ENCODE measurements at places on chromosomes 4 and X. TPM values are rescaled to one million over a fixed set of nuclear protein-coding genes. Genes with fewer than 3 reads are reported as not detected.

- no peaks in the 10 kb centered on the region for H3K27me3 ChIP-seq
- DNase-seq, result no peak
- no peak overlapping the region for H3K27ac ChIP-seq
These were observed 465.5 kb upstream of the HS3ST1 start for GRCh38 chr4:11894221-11894620.

DNA sequence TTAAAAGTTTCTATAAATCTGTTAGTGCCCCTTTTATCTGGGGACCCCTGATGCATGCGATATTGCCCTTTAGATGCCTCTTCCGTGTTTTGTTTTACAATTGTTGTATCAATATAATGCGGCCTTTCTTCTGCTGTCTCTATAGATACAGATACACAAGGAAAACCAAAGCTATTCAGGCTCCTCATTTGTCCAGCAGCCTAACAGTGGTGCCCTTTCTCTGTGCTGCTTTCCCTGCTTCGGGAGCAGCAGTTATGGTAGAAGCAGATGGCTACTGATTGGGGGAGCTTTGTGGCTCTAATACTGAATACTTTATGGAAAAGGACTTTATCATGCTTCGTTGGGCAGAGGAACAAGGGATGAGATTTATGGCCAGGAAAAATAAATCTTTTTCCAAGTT lies 10.6 kb upstream of the PRDM8 start:
- peaks cover 34% of the 10 kb centered on the region for H3K4me1 ChIP-seq
- no peak overlapping the region for H3K4me3 ChIP-seq
- H3K27ac ChIP-seq, result peak overlapping the region; percentile 96
- DNase-seq, result no peak

DNA sequence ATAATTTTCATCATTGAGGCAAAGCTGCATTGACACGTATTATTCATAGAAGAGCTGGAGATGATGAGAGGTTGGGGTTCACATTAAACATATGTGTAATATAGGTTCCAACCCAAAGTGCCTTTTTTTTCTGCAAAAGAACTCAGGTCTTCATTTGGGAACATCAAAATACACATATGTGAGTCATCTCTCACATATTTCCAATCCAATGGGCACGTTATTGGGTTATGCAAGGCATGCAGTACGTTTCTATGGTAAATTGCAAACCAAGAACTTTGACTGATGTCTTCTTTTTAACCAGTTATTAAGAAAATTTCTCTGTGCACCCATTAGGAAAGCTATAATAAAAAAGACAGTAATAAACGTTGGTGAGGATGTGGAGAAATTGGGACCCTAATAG lies 150.3 kb upstream of the FAM9B start:
- H3K27me3 ChIP-seq, result peaks cover 7% of the 10 kb centered on the region
- no peaks in the 10 kb centered on the region for H3K4me1 ChIP-seq
- no peak overlapping the region for H3K27ac ChIP-seq
- no peak for DNase-seq
- no peaks in the 10 kb centered on the region for H3K36me3 ChIP-seq

GRCh38 chrX:2520539-2520938 lies 19.8 kb upstream of the DHRSX start:
- H3K27me3 ChIP-seq, result no peaks in the 10 kb centered on the region
- H3K36me3 ChIP-seq, result no peaks in the 10 kb centered on the region
- H3K4me1 ChIP-seq, result peaks cover 2% of the 10 kb centered on the region
- no peak overlapping the region for H3K4me3 ChIP-seq
- no peak overlapping the region for H3K27ac ChIP-seq

GRCh38 chr4:107216379-107216778 lies 180.3 kb upstream of the DKK2 start:
- peaks cover 6% of the 10 kb centered on the region for H3K27me3 ChIP-seq
- DNase-seq, result no peak
- H3K36me3 ChIP-seq, result no peaks in the 10 kb centered on the region
- no peak overlapping the region for H3K4me3 ChIP-seq
- H3K27ac ChIP-seq, result no peak overlapping the region
- H3K4me1 ChIP-seq, result no peaks in the 10 kb centered on the region

GRCh38 chrX:110414679-110415439 lies 56.2 kb downstream of the RTL9 start:
- H3K4me3 ChIP-seq, result no peak overlapping the region
- H3K4me1 ChIP-seq, result peaks cover 5% of the 10 kb centered on the region
- H3K36me3 ChIP-seq, result no peaks in the 10 kb centered on the region
- H3K27me3 ChIP-seq, result no peaks in the 10 kb centered on the region

DNA sequence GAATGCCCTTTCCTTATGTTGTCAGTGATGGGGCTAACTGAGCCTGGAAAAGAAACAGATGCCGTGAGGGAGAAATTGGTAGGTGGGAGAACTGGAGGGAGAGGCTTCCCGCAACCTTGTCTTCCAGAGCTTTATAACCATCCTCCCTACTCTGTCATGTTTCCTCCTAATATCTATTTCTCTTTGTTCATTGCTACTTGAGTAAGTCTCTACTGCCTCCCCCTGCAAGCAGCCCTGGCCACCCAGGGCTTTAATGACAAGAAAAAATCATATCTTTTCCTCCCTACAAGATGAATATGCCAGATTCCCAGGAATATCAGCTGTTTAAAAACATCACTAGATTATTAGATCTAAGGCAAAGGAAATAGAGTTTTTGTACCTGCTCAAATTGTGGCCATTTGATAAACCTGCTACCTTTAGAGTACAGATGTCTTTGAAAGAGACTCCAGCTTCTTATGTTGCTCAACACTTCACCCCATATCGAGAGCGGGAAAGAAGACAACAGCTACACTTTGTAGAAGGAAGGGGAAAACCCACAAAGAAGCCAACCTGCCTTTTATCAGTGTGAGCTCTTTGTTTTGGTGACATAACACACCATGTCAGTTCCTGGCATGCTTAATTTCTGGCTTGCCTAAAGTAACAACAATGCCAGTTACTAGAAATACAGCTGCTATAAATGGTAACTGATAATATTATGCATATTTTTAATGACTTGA lies 186.6 kb upstream of the LEF1 start:
- peak overlapping the region; percentile 76 for H3K4me3 ChIP-seq
- H3K4me1 ChIP-seq, result peaks cover 37% of the 10 kb centered on the region
- DNase-seq, result no peak
- H3K27me3 ChIP-seq, result no peaks in the 10 kb centered on the region

DNA sequence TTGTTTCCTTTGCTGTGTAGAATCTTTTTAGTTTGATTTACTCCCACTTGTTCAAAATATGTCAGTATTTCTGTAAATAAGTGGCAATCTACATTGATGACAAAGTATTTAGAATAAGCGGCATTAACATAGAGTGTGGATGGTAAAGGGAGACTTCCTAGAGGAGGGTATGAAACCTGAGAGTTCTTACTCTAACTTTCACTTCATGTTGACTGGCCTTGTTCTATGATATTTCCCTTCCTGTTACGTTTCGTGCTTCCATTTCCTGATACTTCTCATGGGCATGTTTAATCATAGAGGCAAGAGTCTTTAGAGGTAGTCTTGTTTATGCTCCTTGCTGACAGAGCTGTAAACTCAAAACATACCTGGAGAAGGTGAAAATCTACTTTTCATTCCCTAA lies 408.9 kb downstream of the GLUD2 start:
- H3K4me3 ChIP-seq, result no peak overlapping the region
- no peak overlapping the region for H3K27ac ChIP-seq

DNA sequence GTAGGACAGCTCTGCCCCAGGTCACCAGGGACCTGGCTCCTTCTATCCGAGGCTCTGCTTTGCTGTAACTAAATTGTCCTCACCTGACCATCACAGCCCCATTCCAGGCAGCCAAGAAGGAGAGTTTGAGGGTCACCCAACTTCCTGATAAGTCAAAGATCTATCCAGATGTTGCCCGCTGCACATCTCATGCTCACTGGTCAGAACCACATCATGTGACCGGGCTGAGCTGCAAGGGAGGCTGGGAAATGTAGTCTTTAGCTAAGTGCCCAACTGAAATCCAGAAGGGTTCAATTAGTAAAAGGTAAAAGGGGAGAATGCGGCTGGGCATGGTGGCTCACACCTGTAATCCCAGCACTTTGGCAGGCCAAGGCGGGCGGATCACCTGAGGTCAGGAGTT lies 18.4 kb downstream of the HMX1 start:
- no peak overlapping the region for H3K27ac ChIP-seq
- no peak overlapping the region for H3K4me3 ChIP-seq
- H3K27me3 ChIP-seq, result peaks cover 33% of the 10 kb centered on the region
- peaks cover 4% of the 10 kb centered on the region for H3K36me3 ChIP-seq
- no peak for DNase-seq
- H3K4me1 ChIP-seq, result peaks cover 9% of the 10 kb centered on the region

- no peak overlapping the region for H3K4me3 ChIP-seq
- no peak for DNase-seq
- H3K4me1 ChIP-seq, result peaks cover 16% of the 10 kb centered on the region
These were observed 210.1 kb downstream of the FBXW7 start for GRCh38 chr4:152325831-152326230.

- no peaks in the 10 kb centered on the region for H3K36me3 ChIP-seq
- no peak overlapping the region for H3K4me3 ChIP-seq
- peaks cover 4% of the 10 kb centered on the region for H3K27me3 ChIP-seq
- no peak for DNase-seq
- H3K4me1 ChIP-seq, result peaks cover 8% of the 10 kb centered on the region
These were observed 33.8 kb upstream of the MAMLD1 start for GRCh38 chrX:150329282-150329681.

GRCh38 chrX:155767876-155768769 lies 113.0 kb upstream of the VAMP7 start:
- H3K36me3 ChIP-seq, result no peaks in the 10 kb centered on the region
- peak overlapping the region; percentile 87 for H3K4me3 ChIP-seq
- no peaks in the 10 kb centered on the region for H3K27me3 ChIP-seq
- H3K4me1 ChIP-seq, result peaks cover 3% of the 10 kb centered on the region
- no peak for DNase-seq

The MTHFD2L gene
- 14.5 TPM for total RNA-seq

The LEF1 gene
- total RNA-seq, result 319 TPM

The FAM47A gene
- total RNA-seq, result not detected
